ENCODE measurements at places on chromosomes 5 and 9. TPM values are rescaled to one million over a fixed set of nuclear protein-coding genes. Genes with fewer than 3 reads are reported as not detected.

DNAJB5 gene
- 10.6 TPM for total RNA-seq

- H3K27me3 ChIP-seq = no peaks in the 10 kb centered on the region
- no peaks in the 10 kb centered on the region for H3K4me1 ChIP-seq
- no peak for DNase-seq
- no peaks in the 10 kb centered on the region for H3K36me3 ChIP-seq
- no peak overlapping the region for H3K27ac ChIP-seq
These were observed 500.7 kb downstream of the CDH12 start for GRCh38 chr5:22352493-22352892.

GPR151 gene
- total RNA-seq = not detected

DNA sequence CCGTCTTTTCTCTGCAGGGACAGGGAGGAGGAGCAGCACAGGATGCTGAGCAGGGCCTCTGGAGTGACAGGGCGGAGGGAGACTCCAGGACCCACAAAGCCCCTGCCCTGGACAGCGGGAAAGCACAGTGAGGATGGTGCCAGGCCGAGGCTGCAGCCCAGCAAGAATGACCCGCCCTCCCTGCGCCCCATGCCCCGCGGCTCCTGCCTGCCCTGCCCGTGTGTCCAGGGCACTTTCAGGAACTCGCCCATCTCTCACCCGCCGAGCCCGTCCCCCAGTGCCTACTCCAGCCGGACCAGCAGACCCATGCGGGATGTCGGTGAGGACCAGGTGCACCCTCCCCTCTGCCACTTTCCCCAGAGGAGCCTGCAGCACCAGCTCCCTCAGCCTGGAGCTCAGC, 9.1 kb upstream of the EXOC3 start:
- H3K4me3 ChIP-seq = no peak overlapping the region
- no peak for DNase-seq
- peaks cover 2% of the 10 kb centered on the region for H3K36me3 ChIP-seq
- no peak overlapping the region for H3K27ac ChIP-seq
- peaks cover 3% of the 10 kb centered on the region for H3K4me1 ChIP-seq

JAKMIP2 gene
- 1.2 TPM for total RNA-seq

- DNase-seq = peak; percentile 56
- peaks cover 67% of the 10 kb centered on the region for H3K4me1 ChIP-seq
- H3K27me3 ChIP-seq = no peaks in the 10 kb centered on the region
- H3K4me3 ChIP-seq = peak overlapping the region; percentile 42
- H3K36me3 ChIP-seq = no peaks in the 10 kb centered on the region
- H3K27ac ChIP-seq = peak overlapping the region; percentile 76
These were observed 88.6 kb downstream of the MACROH2A1 start for GRCh38 chr5:135310328-135310989.

OR1J2 gene
- total RNA-seq = not detected

DNA sequence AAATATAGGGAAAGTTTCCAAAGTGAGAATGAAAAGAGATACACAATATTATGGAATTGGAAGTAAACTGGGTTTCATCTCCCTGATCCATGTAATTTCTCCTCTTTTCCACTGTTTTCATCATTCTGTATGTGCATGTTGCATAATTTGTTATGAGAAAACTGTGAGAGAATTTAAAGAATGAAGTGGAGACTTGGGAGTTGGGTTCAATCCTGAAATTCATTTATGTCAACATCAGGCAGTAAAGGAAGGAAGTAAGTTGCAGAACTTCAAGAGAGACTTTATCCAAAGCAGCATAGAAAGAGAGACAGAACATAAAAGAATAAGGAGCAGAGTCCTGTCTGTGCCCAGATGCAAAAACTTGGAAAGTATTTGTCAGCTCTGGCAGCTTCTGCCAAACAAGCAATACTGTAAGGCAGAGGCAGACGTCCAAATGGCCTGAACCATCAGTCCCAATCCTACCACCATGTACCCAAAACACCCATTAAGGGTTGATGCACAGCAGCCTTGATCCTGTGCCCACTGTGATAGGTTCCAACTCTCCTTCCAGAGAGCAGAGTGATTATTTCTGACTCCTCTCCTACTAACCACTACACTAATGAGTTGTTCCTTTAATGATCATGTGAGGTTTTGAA, 425.3 kb upstream of the CDH6 start:
- H3K4me3 ChIP-seq = no peak overlapping the region
- DNase-seq = no peak
- H3K4me1 ChIP-seq = no peaks in the 10 kb centered on the region
- H3K27ac ChIP-seq = no peak overlapping the region
- H3K36me3 ChIP-seq = no peaks in the 10 kb centered on the region

ALAD gene
- 24.9 TPM for total RNA-seq

DNA sequence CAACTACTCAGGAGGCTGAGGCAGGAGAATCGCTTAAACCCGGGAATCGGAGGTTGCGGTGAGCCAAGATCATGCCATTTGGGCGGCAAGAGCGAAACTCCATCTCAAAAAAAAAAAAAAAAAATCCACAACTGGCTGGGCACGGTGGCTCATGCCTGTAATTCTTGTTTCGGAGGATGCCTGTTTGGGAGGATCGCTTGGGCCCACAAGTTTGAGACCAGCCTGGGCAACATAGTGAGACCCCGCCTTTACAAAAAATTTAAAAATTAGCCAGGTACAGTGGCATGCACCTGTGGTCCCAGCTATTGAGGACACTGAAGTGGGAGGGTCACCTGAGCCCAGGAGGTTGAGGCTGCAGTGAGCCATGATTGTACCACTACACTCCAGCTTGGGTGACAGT, 1.9 kb upstream of the EIF4EBP3 start:
- H3K4me1 ChIP-seq = peaks cover 19% of the 10 kb centered on the region
- peaks cover 57% of the 10 kb centered on the region for H3K36me3 ChIP-seq
- DNase-seq = peak; percentile 43
- H3K27ac ChIP-seq = no peak overlapping the region
- no peak overlapping the region for H3K4me3 ChIP-seq
- no peaks in the 10 kb centered on the region for H3K27me3 ChIP-seq

GRCh38 chr5:128135286-128135685, 51.7 kb downstream of the SLC12A2 start:
- no peaks in the 10 kb centered on the region for H3K27me3 ChIP-seq
- no peak overlapping the region for H3K27ac ChIP-seq
- no peaks in the 10 kb centered on the region for H3K4me1 ChIP-seq
- peaks cover 42% of the 10 kb centered on the region for H3K36me3 ChIP-seq

HAND1 gene
- total RNA-seq = not detected

- H3K4me1 ChIP-seq = peaks cover 13% of the 10 kb centered on the region
- peaks cover 85% of the 10 kb centered on the region for H3K36me3 ChIP-seq
- no peak overlapping the region for H3K4me3 ChIP-seq
These were observed 9.7 kb downstream of the ORM2 start for GRCh38 chr9:114339130-114339908.

DNA sequence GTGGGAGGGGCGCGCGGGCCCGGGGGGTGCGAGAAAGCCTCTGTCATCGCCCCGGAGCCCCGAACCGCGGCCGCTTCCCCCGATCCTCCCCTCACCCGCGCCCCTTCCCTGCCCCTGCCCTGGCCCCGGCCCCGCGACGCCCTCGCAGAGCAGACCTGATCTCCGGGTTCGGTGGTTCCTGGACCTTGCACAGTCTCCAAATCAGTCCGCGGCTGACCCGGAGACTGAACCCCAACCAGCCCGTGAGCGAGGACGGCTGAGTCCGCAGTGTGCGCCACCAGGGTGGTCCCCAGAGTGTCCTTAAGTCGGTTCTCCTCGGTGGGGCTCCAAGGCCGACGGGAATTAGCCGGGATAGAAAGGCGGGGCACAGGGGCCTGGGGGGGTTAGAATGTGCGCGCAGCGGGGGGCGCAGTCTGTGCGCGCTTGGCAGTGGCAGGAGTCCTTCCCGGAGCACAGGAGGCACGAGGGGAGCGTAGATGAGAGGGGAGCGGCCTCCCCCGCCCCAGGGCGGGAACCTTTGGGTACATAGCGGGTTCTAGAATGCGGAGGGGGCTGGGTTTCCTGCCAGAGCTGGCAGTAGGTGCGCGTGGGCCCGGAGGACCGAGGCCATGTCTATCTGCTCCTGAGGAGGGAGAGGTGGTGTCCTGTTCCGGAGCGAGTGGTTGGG, 779 bp downstream of the PKN3 start:
- no peaks in the 10 kb centered on the region for H3K27me3 ChIP-seq
- DNase-seq = peak; percentile 80
- H3K36me3 ChIP-seq = no peaks in the 10 kb centered on the region
- peak overlapping the region; percentile 74 for H3K27ac ChIP-seq

CATSPER3 gene
- 0.64 TPM for total RNA-seq

DNA sequence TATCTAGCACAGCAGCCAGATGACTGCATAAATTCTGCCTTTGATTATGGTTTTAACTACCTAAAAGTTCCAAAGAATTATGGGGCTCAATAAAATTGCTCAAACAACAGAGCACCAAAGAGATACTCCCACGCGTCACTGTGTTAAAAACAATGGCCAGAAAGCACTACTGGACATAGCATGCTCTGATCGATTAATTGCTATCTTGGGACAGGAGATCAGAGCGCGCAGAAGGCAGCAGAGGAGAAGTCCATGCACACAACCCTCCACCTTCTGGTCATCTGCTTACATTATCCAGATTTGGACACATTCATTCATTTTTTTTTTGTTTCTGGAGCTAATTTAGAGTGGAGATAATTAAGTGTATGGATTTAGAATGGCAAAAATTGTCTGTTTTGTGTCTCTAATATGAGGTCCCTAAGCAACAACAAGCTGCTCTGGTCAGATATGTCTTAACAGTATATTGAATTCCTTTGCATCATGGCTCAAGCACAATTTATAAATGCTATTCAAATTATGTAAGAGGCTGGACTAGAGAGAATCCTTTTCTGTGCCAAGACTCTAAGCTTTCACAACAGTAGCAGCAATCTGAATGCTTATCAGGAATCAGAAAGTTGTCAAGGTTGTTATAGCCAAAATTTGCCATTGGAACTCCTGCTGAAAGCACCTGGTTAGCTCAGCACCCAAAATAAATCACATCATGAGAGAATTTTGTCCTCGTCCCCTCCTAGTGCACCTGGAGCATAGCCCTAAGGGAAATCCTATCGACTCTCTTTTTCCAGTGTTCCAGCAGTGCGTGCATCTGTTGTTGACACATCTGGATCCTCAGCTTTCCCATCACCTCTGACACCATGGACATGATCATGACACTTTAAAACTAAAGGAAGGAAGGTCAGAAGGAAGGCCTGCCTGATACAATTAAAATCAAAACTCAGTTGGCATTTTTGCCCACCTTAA, 98.6 kb upstream of the HMHB1 start:
- no peak overlapping the region for H3K4me3 ChIP-seq
- H3K4me1 ChIP-seq = no peaks in the 10 kb centered on the region

DNA sequence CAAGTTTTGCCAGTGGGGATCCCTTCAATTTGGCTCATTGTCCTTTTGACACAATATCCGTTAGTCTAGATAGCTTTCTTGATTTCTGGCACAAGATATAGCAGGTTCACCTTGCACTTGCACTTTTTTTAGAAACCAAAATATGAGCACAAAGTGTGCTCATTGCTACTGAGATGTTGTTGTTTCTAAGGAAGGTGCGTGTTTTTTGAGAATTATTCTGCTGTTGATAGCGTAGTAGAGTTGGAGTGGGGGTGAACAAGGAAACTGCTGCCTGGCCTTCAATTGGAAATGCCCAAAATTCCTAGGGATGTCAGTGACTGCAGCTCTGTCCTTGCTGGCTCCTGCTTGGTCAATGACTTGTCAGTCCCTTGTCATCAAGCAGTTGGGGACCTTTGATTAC, 73.3 kb downstream of the TLE4 start:
- no peak overlapping the region for H3K27ac ChIP-seq
- peaks cover 3% of the 10 kb centered on the region for H3K4me1 ChIP-seq
- no peak for DNase-seq
- H3K36me3 ChIP-seq = peaks cover 18% of the 10 kb centered on the region
- H3K4me3 ChIP-seq = no peak overlapping the region
- no peaks in the 10 kb centered on the region for H3K27me3 ChIP-seq

DNA sequence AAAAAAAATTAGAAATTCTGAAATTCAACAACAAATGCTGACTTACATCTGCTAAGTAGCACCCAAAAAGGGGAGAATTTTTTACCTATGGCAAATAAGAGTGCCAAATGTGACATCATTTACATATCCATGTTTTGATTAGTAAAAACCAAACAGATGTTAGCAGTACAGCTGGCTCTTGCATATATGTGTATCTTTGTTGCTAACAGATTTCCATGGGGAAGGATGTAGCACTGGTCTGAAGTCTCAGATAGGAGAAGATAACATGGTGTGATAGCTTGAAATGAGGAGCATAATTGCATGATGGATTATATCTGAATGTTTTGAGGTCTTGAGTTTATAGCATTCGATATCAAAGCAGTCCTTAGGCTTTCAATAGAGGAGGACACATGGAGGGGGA, 17.5 kb downstream of the PIK3R1 start:
- no peak overlapping the region for H3K4me3 ChIP-seq
- H3K27me3 ChIP-seq = no peaks in the 10 kb centered on the region
- H3K36me3 ChIP-seq = peaks cover 19% of the 10 kb centered on the region
- peaks cover 31% of the 10 kb centered on the region for H3K4me1 ChIP-seq
- DNase-seq = peak; percentile 49

DNA sequence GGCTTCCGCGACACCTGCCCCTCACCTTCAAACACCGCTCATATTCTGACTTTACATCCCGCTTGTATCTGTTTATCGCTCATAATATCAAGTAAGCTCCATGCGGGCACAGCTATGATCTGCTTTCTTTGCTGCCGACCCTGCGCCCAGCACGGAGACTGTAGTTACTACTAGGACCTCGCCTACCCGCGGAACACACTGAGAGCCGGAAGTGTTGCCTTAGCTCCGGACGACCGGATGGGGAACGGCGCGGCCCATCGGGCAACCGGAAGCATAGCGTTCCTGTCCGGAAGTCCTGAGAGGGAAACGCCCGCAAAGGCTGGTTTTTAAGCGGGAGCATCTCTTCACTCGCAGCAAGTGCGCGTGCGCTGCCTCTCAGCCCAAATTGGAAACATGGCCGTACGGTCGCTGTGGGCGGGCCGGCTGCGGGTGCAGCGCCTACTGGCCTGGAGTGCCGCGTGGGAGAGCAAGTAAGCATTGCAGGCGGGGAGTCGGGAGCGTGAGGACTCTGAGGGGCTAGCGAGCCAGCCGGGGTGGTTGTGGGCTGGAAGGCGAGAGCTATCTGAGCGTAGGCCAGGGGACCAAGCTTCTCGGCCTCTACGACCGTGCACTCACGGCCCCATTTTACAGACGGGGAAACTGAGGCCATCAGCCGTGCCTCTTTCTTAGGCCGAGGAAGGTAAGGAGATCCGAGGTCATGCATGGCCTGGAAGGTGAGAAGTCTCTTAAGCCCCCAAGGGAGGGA, at the start of gene GRPEL2:
GRPEL2 (plus strand) TSS at position 353 of the 745 bp plus-strand sequence; CDS start at position 394, 41 bp downstream.
- peak within 1 kb of the TSS; percentile 97 for H3K27ac ChIP-seq
- peaks cover 46% of the 10 kb centered on the region for H3K4me1 ChIP-seq
- peaks cover 1% of the 10 kb centered on the region for H3K27me3 ChIP-seq
- H3K36me3 ChIP-seq = peaks cover 42% of the 10 kb centered on the region

GRCh38 chr5:96610747-96611146, 51.4 kb upstream of the CAST start:
- H3K4me1 ChIP-seq = peaks cover 6% of the 10 kb centered on the region
- DNase-seq = no peak
- no peak overlapping the region for H3K27ac ChIP-seq
- H3K4me3 ChIP-seq = no peak overlapping the region
- H3K36me3 ChIP-seq = no peaks in the 10 kb centered on the region

DNA sequence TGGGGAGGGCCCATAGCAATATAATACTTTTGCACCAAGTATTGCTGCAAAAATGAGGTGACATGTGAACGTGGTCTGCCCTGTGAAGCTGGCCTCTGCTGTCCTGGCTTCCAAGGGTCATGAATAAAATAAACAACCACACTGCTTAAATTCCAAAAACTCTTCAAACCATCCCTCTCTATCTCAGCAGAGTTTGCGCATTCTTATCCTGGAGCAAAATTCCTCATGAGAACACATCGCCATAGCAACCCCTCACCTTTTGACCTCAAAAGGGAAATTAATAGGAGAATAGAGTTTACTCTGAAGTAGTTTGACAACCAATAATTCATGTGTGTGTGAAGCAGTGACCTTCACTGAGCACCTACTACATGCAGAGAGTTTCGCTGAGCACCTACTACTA, 342.9 kb downstream of the SPOCK1 start:
- no peaks in the 10 kb centered on the region for H3K27me3 ChIP-seq
- no peak overlapping the region for H3K27ac ChIP-seq
- H3K4me3 ChIP-seq = no peak overlapping the region
- no peaks in the 10 kb centered on the region for H3K4me1 ChIP-seq
- H3K36me3 ChIP-seq = no peaks in the 10 kb centered on the region
